ENCODE measurements at places on chromosomes 16 and 17.

- DNase-seq: peak; percentile 34
Observed at GRCh38 chr17:30524847-30525246, 47.6 kb downstream of the GOSR1 start.

- DNase-seq: no peak
Observed at GRCh38 chr16:85579923-85580580, 33.1 kb upstream of the GSE1 start.

- peak; percentile 37 for DNase-seq
Observed at GRCh38 chr17:68381076-68381900, 76.0 kb downstream of the WIPI1 start.

GRCh38 chr17:40329839-40330794, 21.1 kb downstream of the RARA start:
- DNase-seq: no peak

- DNase-seq: peak; percentile 4
Observed at GRCh38 chr17:69047368-69048263, 13.1 kb downstream of the ABCA9 start.

DNA sequence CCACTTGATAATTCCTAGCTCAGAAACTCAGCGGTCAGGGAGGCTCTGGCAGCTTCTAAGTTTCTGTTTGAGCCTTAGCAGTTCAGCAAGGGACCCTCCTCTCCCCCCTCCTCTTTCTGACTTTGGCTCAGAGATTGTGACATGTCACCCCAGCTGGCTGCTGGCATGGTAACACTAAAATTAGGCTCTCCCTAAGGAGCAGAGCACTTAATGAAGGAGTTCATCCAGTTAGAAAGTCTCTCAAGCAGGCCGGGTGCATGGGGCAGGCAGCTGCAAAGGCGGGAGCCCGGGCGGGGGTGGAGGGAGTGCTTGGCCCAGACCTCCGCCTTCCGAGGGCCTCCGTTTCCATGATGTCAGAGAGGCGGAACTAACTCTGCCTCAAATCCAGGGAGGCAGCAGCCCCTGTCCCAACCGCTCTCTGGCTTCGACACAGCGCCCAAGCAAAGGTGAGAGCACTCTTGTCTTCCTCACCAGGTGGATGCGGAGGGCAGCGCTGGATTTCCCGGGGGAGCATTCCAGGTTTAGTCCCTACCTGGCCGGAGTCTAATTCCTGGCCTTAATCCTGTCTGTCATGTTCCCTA, 128.0 kb upstream of the PLCG2 start:
- DNase-seq: no peak

DNA sequence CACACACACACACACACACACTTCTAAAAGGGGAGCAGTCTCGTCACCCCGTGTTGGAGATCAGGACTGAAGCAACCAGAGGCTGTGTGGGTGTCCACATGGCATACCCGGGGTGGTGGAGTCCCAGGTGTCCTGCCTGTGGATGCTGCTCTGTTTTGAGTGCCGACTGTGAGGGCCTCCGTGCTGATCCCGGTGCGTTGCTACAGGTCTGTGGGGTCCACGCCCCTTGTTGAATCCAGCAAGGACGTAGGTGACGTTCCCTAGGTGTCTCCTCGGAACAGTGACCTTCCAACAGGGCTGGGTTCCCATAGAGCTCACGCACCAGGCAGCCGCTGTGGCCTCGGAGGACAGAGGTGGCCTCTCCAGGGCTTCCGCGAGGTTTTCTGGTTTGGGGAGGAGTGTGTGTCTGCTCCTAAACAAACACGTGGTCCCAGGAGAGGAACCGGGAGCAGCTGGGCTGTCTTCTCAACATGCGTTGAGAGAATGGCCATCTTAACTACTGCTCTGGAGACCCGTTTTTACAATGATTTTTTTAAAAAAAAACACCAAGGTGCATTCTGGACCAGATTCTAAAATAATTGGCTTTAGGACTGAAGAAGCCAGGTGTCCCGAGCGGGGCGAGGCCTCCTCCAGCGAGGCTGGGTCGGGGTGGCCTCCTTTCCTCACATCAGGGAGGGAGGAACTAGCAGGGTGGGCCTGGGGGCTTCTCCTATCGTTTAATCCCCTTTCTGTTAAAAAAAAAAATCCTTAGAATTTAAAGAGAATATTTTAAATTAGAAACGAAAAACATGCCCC, 100.6 kb upstream of the ZNF750 start:
- no peak for DNase-seq

GRCh38 chr16:30585022-30585399, 486 bp downstream of the ZNF785 start:
- DNase-seq: no peak

DNA sequence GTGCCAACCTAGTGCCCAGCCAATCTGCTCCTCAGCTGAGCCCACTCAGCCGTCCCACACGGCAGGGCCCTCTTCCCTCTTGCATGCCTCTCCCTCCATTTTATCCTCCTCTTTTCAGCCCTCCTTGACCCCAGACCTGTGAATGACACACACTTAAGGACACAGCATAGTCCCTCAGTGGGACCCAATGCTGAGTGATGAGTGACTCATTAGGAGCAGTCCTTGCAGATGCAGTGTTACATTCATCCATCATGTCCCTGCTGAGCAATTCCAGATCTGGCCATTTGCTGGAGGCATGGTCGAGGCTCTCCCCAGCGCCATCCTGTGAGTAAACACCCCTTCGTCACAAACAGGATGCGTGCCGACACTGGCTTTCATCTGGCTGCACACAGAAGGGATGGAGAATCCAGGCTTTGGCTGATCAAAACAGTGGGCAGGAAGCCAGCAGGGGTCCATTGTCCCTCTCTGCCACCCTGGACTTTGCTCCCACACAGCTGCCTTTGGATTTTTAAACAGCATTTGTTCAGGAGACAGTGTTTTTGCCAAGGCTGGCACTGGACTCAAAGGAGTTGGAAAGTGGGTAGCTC, 122.6 kb downstream of the AXIN2 start:
- DNase-seq: no peak

DNA sequence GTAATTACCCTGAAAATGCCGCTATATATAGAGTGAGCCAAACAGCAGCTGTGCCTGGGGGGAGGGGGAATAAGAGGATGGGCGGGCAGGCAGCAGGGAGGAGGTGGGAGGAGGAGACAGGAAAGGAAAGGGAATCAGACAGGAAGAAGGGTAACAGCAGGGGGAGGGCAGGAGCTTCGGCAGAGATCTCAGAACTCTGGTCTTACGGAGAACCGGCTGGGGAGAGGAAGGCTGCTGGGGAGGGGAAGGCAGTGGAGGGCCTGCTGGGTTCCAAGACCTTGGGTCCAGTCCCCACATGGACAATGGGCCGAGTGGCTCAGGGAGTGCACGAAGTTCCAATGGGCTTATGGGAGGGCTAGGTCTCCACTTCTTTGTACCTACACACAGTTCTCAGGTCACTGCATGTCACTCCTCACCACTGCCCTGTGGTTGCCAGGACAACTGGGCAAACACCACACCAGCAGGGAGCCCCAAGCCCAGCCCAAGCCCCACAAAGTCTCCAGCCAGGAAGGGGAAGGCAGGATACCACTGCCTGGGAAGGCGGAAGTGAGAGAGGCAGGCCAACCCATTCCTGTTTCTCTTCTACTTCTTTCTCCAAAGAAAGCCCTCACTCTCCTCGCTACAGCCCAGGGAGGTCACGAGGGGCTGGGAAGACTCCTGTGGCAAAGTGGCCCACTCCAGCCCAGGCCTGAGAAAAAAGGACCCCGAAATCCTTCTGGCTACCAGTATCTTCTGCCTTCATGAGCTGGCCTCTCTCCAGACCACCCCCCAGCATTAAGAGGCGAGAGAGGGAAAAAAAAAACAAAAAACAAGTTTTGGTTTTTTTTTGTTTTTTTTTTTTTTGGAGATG, 25.3 kb downstream of the G6PC3 start:
- peak; percentile 88 for DNase-seq

- no peak for DNase-seq
Observed at GRCh38 chr17:27596096-27596495, 34.9 kb upstream of the LGALS9 start.

GRCh38 chr17:39753514-39754160, 15.9 kb downstream of the GRB7 start:
- peak; percentile 60 for DNase-seq

DNA sequence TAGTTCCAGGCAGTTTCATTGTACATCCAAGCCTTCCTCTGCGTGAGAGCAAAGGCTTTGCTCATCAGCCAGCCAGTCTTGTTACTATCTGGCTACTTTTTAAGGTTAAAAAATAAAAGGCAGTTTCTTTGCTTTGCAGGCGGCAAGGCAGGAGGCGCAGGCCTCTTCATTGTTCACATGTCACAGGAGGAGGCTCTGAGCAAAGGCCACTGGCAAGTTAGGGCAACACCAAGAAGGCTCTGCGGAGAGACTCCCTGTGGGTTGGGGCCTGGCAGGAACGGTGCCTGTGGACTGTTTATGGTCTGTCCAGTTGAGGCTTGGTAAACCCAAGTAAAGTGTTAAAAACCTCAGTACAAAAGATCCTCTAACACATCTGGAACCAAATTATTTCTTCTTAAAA, 3.9 kb upstream of the NT5C start:
- no peak for DNase-seq
